ENCODE measurements at places on chromosomes 13 and 19.
A peak's percentile ranks its signal among the peaks of the same experiment; 100 is the strongest.

- no peak for DNase-seq
Measured at GRCh38 chr13:42075517-42075916, 27.1 kb downstream of the DGKH start.

DNA sequence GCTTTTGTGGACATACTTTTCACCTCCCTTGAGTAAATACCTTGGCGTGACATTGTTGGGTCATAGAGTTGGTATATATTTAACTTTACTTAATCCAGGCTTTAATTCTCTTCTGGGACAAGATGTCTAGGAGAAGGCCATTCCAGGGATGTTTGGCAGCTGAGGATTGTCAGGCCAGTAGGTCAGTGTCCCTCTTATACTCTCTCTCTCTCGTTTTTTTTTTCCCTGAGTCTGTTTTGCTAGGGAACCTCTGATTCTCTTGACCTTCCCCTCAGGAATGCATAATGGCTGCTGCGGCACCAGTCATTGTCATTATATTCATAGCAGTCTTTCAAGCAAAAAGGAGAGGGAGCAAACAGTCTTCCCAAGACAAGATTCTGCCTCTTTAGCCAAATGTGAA, 48.8 kb downstream of the BICRA start:
- no peak for DNase-seq

- DNase-seq = no peak
Measured at GRCh38 chr19:28504139-28504538, 708.8 kb downstream of the UQCRFS1 start.

- DNase-seq = no peak
Measured at GRCh38 chr13:83183439-83184149, 698.7 kb downstream of the SLITRK1 start.

DNA sequence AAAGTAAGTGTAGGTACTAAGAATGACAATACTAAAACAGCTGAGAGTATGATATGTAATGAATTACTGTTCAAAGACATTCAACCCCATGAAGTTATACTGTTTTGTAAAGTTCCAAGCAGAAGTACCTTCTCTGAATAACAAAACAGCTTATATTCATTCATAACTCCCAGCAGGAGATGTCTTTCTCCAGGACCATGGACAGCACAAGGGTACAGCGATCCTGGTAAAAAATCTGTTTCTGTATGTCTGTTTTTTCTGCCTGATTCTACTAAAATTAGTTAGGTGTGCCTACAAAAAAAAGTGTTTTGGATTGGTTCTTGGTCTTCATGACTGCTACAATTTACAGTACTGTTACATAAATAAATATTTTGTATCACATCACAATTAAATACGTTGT, 172.5 kb upstream of the SLITRK5 start:
- DNase-seq = no peak

GRCh38 chr13:31111136-31111535, 50.6 kb downstream of the HSPH1 start:
- DNase-seq = no peak

DNA sequence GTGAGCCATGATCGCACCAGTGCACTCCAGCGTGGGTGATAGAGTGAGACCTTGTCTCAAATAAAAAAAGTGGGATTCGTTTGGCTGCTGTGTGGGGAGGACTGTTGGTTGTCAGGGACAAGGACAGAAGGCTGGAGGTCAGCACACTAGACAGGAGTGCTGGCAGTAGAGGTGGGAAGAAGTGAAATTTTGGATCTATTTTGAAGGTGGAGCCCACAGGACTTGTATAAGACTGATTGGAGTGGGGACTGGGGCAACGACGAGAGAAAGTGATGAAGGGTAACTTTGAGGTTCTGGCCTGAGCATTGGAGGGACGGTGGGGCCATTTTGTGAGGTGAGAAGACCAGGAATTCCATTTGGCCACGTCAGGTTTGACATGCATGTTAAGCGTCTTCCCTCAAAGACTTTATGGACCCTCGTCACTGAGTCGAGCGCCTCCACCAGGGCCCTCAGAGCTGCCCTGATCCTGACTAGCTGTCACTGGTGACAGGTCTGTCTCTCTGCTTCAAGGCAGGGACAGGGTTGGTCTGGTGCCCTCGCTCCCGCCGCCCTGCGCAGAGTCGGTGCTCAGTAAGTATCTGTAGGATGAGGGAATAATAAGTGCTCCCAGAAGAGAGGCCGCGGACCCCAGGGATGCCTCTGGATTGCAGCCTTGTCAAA, 673 bp downstream of the CTU1 start:
- no peak for DNase-seq

DNA sequence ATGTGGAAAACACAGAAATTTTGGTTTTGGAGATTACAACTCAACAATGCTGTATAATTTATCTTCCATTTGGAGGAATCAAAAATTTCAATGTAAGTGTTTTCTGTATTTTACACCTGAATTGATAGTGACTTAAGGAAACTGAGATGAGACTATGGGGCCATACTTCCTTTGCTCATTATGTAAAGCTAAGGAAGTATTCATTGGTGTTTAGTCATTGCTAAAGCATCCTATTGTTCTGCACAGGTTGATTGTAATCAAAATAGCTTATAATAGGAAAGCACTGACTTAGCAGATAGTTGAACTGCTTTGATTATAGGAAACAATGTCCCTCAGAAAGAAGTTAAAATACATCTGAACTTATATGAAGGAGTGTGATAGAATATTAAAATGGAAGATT, 244.4 kb upstream of the SLITRK5 start:
- DNase-seq = no peak

- DNase-seq = no peak
Measured at GRCh38 chr13:30128591-30128990, 178.8 kb downstream of the KATNAL1 start.

- no peak for DNase-seq
Measured at GRCh38 chr19:19662871-19663255, 613 bp downstream of the ATP13A1 start.

GRCh38 chr19:34651747-34652146, 25.2 kb downstream of the SCGB2B2 start:
- DNase-seq = no peak

GRCh38 chr19:2488942-2489731, 13.2 kb downstream of the GADD45B start:
- DNase-seq = peak; percentile 59

- peak; percentile 13 for DNase-seq
Measured at GRCh38 chr13:85974608-85975366, 175.6 kb upstream of the SLITRK6 start.

- no peak for DNase-seq
Measured at GRCh38 chr13:108932196-108932595, 302.8 kb downstream of the MYO16 start.

GRCh38 chr19:1540365-1540925, 16.6 kb downstream of the PLK5 start:
- no peak for DNase-seq

DNA sequence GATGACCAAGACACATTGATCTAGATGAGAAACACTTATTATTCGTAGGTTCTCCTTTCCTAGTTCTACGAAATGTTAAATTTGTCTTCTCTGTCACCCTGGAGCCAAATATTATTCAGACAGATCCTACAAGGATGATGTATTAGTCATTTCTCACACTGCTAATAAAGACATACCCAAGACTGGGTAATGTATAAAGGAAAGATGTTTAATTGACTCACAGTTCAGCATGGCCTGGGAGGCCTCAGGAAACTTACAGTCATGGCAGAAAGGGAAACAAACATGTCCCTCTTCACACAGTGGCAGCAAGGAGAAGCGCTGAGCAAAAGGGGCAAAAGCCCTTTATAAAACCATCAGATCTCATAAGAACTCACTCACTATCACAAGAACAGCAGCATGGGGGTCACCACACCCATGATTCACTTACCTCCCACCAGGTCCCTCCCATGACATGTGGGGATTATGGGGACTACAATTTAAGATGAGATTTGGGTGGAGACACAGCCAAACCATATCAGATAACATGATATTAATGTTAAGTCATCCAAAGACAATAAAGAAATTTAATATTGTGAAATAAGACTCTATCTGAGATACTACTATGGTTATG, 1248.8 kb upstream of the SLC10A2 start:
- DNase-seq = no peak

GRCh38 chr19:31303262-31303815, 45.9 kb downstream of the TSHZ3 start:
- no peak for DNase-seq

DNA sequence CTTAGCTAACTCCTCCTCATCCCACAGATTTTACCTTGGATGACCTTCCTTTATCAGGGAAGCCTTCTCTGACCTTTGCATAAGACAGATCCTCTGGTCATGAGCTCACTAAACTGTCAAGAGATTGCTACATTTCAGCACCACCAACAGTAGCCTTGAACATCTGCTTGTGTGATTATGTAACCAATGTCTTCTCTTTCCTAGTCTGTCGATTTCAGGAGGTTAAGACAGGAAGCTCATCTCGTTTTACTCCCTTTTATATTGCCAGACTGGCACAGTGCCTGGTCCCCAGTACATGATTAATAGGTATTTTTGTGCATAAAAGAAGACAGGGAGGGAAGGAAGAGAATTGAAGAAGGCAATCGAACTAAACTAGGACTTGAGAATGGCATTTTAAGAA, 1697.7 kb downstream of the EFNB2 start:
- DNase-seq = no peak

DNA sequence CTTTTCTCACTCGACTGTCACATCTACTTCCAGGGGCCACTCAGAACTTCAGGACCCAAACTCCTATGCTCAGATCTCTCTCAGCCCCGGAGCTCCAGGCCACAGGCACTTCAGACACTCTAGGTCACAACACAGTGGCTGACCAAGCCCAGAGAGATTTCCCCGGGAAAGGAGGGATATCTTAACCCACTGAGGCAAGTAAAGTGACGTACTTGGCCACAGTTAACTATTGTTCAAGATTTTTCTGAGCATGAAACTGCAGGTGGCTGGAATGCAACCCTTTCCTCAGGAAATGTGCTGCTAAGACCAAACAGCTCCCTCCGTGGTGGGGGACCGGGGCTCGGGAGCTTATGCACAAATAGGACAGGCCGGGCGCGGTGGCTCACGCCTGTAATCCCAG, 23.9 kb downstream of the OPA3 start:
- no peak for DNase-seq

DNA sequence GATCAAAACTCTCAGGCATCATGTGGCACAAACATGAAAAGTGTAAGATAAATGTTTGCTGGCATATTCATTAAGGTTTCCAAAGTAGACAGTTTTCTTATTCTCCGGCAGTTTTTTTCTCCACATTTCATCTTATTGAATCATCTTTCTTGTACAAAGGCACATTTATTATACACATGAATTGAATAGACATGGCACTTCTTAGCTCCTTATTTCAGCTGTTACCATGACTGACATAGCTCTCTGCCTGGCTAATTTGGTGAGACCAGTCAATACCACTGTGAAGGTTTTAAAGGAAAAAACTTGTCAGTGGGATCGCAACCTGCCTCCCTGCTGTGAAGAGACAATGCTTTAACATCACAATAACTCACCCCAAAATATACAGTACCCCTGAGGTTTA, 285.0 kb upstream of the PCDH20 start:
- peak; percentile 8 for DNase-seq

GRCh38 chr19:10936661-10937084, 8.1 kb downstream of the TIMM29 start:
- peak; percentile 66 for DNase-seq

- no peak for DNase-seq
Measured at GRCh38 chr13:37416291-37417059, 182.1 kb downstream of the POSTN start.

DNA sequence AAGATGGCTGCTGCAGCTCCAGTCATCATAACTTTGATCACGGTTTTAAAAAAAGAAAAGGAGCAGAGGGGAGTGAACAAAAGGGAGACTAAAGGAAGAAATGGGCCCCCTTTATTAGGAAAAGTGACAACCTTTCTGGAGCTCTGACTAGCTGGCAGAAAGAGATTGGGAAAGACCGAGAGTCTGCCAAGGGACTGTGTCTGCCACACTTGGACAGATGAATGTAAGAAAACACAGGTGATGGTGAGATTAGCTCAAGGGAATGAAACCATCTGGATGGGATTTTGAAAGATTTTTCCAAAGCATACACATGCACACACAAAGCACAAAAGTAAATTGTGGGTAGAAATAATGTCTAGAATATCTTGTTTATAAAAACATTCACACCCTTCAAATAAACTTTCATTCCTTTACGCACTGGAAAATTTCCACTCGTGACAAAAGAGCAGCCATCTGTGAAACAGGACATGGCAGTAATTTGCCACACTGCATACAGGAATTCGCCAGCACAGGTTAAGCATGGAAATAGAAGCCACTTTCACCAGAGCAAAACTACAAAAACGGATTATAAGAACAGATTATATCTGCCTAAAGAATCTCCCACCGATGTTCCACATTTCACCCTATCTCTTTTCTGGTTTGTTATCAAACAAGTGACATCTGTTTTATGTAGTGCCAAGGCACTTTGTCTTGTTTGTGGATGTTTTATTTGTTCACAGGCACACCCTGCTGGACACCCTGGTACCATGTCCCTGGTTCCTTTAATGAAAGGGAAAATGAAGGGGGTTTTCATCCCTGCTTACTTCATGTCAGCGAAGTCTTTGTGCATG, 819.5 kb downstream of the DIAPH3 start:
- no peak for DNase-seq

GRCh38 chr19:35901854-35902661, at the start of gene HCST:
Gene HCST, plus strand, starts transcription at chr19:35902529. Its CDS starts 65 bp downstream, at chr19:35902594.
- no peak for DNase-seq

DNA sequence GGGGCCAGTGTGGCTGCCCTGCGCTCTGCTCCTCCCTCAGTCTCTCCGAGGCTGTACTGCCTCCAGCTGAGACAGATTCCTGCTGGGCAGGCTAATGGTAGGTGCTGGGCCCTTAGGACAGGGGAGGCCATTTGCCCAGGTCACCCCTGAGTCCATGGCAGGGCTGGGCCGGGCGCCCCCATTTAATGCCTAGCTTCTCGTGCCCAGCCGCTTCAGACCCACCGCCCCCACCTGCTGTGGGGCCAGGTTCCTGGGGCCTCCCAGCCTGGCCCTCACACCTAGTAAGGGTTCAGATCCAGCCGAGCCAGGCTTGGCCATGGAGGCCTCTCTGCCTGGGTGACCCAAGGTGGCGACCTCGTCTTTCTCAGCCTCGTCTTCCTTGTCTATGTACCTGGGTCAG, 17.8 kb downstream of the PIAS4 start:
- no peak for DNase-seq

GRCh38 chr19:3712663-3713611, 4.8 kb downstream of the TJP3 start:
- no peak for DNase-seq

GRCh38 chr19:49911381-49912145, 14.9 kb upstream of the IL4I1 start:
- no peak for DNase-seq

GRCh38 chr13:95035311-95036109, 265.7 kb downstream of the ABCC4 start:
- no peak for DNase-seq
